ENCODE measurements at places on chromosomes 12 and 14. TPM values are rescaled to one million over a fixed set of nuclear protein-coding genes. Genes with fewer than 3 reads are reported as not detected.
A peak's percentile ranks its signal among the peaks of the same experiment; 100 is the strongest.

DNA sequence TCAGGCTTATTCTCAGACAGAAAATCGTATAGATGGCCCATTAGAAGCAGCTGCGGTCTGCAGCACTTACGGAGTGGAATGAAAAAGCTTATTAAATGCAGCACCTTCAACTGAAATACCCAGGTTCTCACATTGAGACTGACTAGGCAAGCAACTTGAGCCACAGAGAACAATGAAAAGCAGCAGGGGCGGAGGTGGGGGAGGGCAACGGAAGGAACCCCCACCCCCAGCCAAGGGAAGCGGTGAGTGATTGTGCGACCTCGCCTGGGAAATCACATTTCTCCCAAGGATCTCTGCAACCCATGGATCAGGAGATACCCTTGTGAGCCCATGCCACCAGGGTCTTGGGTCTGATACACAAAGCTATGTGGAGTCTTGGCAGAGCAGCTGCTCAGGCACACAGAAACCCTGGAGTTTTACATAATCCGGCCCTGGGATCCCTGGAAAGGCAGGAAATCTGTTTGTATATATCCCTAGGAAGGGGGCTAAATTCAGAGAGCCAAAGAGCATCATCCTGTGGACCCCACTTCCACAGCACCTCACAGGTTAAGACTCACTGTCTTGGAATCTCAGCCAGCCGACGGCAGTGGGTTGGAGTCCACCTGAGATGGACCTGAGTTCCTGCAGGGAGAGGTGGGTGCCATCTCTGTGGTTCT, 38.1 kb downstream of the PZP start:
- no peak for DNase-seq

CEBPE gene
- not detected for polyA plus RNA-seq

DNA sequence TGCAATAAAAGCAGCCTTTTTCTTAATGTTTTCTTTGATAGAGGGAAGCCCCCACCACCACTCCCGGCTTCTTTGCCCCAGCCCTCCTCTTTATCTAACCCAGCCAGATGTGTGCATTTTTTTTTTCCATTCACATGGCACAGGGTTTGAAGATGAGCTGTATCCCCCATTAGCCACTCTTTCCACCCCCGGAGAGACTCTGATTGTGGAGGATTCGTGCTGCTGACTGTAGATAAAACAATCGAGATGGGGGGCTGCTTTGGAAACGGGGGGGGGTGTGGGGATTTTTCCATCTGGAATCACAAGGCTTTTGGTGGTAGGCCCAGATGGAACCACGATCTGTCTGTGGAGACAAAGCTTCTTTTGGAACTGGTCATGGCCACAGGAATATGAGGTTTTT, 46.2 kb upstream of the VASH1 start:
- DNase-seq: no peak

DNA sequence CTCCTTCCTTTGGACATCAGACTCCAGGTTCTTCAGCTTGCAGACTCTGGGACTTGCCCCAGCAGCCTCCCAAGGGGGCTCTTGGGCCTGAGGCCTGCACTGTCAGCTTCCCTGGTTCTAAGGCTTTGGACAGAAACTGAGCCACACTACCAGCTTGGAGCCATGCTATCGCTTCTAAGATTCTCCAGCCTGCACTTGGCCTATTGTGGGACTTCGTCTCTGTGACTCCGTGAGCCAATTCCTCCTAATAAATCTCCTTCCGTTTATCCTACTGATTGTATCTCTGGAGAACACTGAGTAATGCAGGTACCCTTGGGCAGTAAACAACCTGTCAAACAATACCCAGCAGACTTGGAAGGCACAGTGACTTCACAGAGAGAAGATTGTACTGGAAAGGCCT, 24.9 kb upstream of the RHOJ start:
- DNase-seq: no peak

VIPAS39 gene
- 14.9 TPM for polyA plus RNA-seq

DNA sequence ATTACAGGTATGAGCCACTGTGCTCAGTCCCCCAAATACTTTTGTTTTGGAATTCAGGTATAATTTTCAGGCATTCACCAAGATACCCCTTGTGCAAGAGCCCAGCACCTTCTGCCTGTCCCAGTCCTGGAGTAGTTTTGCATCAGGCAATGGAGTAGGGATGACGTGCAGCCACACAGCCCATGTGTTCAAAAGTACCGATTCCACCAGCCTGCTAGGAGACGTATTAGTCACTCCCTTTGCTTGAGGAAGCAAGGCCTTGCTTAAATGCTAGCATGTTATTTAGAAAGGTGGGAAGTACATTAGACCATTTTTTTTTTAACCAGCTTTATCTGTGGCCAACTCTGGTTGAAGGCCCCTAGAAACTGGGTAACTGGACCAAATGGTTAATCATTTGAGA, 15.0 kb upstream of the GALNT16 start:
- no peak for DNase-seq

ZC2HC1C gene
- 1.0 TPM for polyA plus RNA-seq

RPAP3 gene
- 27.7 TPM for polyA plus RNA-seq

GRCh38 chr14:96363751-96364336, 518 bp downstream of the GSKIP start:
- peak; percentile 76 for DNase-seq

- peak; percentile 3 for DNase-seq
Observed at GRCh38 chr12:33605757-33606156, 166.1 kb upstream of the SYT10 start.

DNA sequence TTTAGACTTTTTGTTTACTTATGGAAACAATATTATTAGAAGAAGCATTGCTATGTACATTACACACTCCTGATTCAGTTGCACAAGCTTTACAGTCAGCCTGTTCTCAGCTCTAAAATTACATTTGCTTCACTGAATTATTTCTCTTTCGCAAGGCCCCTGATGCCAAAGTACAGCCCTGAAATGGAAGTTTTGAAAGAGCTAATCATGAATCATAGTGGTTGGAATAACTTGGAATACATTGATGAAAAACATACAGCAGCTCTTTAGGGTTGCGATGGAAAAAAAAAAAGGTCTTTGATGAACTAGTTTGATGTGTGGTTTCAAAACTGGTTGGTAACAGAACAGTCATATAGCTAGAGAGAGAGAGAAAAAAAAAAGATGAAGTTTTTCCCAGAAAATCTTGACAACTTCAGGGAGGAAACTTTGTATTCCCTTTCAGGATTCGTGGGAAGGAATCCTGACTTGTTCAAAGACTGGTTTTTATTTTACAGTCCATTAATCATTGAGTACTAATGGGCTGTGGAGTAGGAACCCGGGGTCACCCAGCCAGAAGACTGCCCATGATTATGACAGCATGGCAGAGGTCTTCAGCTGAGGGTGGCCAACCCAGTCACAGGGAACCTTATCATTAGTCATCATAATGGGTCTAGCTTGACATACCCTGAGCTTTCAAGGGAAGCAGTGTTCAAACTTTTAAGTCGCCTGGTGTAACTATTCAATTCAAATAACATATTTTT, 460.1 kb downstream of the NAV3 start:
- DNase-seq: peak; percentile 96

- DNase-seq: no peak
Observed at GRCh38 chr12:94231709-94232108, 83.3 kb downstream of the PLXNC1 start.

GRCh38 chr14:24846261-24846660, 203.7 kb downstream of the STXBP6 start:
- DNase-seq: no peak

GRCh38 chr12:6691473-6691872, 2.3 kb upstream of the ZNF384 start:
- peak; percentile 53 for DNase-seq

LMNTD1 gene
- 0.58 TPM for polyA plus RNA-seq

DNA sequence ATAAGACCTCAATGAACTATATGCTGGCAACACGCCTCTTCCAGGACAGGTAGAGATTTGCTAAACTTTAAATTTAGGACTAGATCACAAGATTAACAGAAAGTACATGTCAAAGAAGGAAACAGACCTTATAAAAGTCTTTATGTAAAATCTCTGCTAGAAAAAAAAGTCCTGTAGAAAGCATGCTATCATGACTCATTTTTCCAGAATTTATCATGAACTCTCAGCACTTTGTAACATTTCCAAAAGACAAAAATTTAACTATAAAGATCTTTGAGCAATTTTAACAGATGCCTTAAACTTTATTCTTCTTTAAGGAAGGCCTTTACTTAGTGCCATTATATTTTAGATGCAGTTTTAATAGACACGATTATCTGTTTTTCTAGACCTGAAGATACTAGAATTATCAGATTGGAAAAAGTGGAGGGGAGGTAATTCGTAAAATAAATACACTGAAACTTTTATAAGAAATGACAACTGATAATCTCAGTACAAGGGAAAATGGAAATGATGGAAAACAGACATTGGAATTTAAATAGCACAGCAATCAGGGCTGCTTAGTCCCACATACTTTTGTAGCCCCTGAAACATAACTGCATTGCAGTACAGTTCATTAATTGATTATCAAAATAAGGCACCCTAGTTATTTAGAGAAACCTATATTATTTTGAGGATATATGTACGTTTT, 92.0 kb downstream of the TTLL5 start:
- DNase-seq: peak; percentile 71

- DNase-seq: peak; percentile 18
Observed at GRCh38 chr12:59085690-59086089, 165.4 kb upstream of the LRIG3 start.

OAS3 gene
- 0.35 TPM for polyA plus RNA-seq

- DNase-seq: no peak
Observed at GRCh38 chr14:75312341-75312740, 33.7 kb downstream of the FOS start.

- peak; percentile 26 for DNase-seq
Observed at GRCh38 chr12:93358821-93359220, 18.9 kb upstream of the NUDT4 start.

DNA sequence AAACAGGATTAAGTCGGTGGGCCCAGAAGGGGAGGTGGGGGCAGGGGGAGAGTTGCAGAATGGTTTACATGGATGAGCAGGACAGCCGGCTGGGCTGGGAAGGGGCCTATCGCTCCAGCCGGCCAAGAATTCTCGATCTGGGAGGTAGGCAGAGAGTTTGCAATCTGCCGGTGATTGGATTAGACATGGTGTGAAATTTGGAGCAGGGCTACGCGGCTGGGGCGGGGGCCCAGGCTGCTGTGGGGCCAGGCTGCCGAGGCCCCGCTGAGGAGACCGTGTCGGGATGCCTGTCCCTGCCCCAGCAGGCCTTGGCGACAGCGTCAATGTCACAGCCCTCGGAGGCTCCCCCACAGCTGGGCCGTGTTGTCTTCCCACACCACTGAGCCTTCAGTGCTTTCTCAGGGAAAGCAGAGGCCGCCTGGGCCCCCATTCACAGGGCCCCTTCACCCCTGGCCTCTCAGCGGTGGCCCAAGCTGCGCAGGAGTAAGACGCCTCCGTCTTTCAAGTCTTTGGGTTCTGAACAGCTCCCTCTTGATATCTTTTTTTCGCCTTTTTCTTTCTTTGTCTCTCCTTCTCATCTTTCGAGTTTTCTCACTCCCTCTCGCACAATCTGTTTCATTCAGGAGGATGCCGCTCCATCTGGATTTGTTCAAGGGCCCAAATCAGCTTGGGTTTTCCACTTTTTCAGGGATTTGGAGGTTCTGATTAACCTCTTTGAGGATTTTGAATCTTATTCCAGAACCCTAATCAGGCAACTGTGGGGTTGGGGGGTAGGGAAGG, 117.5 kb upstream of the PARP11 start:
- no peak for DNase-seq

PARP11 gene
- polyA plus RNA-seq: 6.3 TPM

- DNase-seq: no peak
Observed at GRCh38 chr12:45938566-45938965, 51.8 kb downstream of the SCAF11 start.

- DNase-seq: no peak
Observed at GRCh38 chr12:43159506-43159905, 392.5 kb downstream of the ADAMTS20 start.

SSPN gene
- polyA plus RNA-seq: 22.0 TPM

KCNC2 gene
- polyA plus RNA-seq: not detected

SMCO3 gene
- polyA plus RNA-seq: not detected

DNA sequence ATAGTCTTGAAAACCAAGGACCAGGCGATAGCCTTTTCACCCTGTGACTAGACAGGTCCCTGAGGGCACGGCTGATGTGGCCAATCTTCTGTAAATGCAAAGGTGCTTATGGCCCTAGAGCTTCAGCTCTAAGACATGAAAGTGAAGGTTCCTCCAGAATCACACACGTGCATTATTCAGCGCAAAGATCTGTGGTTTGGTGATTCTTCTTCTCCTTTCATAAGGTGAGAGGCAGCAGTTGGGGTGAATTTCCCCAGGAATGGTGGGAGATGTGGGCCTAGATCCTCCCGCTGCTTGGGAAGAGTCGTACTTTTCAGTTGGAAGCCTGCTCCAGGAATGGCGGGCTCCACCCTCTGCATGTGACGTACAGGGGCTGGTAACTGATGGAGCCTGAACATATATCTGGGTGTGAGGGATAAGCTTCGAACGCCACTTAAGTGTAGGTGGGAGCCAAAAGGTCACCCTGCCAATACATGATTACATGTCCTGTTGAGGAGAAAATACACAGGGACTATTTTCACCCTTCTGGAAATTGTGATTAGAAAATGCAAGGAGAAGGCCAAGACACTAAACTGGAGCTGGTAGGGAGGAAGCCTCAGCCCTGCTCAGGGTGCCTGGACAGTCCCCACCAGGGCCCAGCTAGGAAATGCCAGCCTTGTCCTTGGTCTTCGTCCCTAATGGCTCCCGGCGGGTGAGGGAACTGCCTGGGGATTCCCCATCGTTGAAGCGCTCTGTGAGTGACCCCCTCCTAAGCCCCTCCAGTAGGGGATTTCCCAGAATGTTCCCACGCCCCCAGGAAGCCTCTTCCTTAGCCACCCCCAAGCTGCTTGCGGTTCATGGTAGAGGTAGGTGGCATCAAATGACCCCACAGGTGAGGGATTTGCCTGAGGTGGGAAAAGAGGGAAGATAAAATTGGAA, 17.6 kb downstream of the BATF start:
- DNase-seq: no peak

RIMKLB gene
- 14.6 TPM for polyA plus RNA-seq

Data from GM23248 (cell line).